ENCODE measurements at places on chromosomes 4 and X. TPM values are rescaled to one million over a fixed set of nuclear protein-coding genes. Genes with fewer than 3 reads are reported as not detected.
A peak's percentile ranks its signal among the peaks of the same experiment; 100 is the strongest.

DNA sequence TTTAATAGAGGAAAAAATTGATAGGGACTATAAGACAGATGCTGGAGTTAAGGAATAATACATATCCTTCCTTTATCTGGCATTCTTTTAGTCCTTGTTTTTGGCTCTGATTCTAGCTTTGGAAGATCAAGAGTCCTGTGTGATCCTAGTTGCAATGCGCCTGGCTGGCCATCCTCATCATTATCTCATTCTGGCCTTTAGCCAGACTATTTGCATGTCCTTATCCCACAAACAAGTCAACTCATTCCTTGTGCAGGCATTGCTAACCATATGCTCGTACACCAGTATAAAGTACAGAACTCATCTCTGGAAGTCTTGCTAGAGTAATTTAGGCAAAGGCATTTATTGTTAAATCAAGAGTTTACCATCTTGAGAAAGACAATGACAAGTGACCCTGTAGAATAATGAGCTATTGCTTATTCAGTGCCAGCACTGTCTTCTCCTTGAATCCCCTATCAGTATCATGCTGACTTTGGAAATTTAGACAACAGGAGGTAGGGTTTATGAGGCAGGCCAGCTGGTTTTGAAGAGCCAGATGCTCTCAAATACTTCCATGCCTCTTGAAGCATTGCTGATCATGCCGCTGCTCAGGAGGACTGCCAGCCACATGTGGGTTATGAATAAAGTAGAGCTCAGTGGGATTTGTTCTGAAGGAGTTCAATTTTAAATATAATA lies 1730.3 kb upstream of the TENM3 start:
- no peak for DNase-seq

DNA sequence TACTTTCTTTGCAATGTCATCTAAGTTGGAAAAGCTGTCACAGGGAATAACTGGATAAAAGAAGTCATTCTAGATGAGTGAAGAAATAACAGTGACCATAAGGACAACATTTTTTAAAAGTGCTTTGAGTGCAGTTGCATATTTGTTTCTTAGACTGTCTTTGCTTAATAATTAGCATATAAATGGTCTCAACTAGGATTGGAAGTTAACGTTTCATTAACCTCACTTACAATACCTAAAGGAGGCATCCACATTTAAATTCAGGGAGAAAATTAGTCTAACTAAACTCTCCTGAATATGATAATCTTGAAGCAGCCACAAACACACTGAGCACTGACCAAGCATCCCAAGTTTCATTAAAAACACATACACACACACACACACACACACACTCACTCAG lies 780.7 kb downstream of the PCDH18 start:
- no peak for DNase-seq

DNA sequence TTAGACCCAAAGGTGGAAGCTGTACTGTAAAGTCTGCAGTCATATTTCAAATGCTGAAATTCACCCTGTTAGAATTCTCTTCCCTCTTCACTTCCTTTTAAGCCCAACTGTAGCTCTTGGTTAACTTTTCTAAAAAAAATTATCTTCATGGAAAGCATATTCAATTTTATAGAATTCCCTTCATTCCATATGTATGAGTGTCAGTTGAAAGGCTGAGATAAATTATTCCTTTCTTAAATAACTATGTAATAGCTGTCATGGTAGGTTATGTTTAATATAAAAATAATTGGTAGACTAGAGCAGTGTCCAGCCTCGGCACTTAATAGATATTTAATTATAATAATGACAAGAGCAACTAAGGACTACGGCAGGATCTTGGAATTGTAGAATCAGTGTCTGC lies 16.8 kb upstream of the ARSH start:
- no peak for DNase-seq

DNA sequence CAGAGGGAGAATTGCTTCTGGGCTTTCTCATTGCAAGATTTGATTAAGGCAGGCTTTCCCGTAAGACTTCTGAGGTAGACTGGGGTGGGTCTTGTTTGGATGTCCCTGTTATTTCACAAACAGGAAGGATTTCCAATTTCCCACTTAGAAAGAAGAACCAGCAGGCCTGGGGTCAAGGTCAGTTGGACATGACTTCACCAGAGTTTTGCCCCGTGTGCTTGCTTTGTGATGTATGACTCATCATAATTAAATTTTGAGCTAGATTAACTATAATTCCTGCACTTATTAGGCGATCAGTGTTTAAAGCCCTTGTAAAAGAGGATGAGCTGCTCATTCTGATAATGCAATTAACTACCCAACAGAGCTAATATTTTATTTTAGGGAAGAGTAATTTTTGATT lies 32.8 kb upstream of the ARHGAP36 start:
- DNase-seq: no peak

GRCh38 chrX:149871940-149872339 lies 9.0 kb upstream of the MAGEA8 start:
- DNase-seq: peak; percentile 18

GRCh38 chr4:8321771-8322170 lies 52.2 kb downstream of the HTRA3 start:
- DNase-seq: no peak

- no peak for DNase-seq
Measured at GRCh38 chr4:97845758-97846157, 297.5 kb downstream of the STPG2 start.

DNA sequence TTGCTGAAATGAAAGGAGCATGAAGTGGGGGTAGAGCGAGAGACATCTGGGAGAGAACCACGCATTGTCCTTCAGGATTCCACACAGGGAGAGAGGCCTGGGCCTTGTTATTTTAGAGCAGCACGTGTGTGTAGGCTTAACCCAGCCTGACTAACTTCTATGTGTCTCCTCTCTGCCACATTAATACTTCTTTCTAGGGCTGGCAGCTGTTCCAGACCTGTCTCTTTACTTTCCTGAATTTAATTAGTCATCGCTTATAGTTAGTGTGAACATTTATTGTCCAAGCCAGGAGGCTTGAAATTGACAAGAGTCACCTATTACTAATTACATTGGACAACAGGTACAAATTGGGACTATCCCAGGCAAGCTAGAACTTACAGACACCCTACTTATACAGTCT lies 51.3 kb downstream of the SMAD1 start:
- DNase-seq: peak; percentile 58

GRCh38 chr4:4408576-4409335 lies 21.9 kb downstream of the NSG1 start:
- DNase-seq: peak; percentile 36

DNA sequence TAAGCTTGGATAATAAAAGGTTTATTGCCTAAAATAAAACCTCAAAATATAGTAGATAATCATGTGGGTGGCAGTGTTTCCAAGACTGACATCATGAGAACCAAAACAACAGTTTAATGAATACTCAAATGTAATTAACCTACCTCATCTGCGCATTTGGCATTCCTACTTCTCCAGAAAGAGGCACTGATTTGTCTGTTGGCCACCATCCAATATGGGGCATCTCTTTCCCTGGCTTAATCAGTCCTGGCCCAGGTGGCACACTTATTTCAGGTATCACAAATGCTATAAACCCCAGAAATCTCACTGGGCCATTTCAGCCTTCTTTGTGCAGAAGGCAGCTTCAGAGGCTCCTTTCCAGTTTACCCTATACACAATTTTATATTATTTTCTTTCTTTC lies 192.2 kb downstream of the COMMD8 start:
- DNase-seq: no peak

DCUN1D4 gene
- 71.8 TPM for total RNA-seq

HSPA4L gene
- 44.9 TPM for total RNA-seq

CT45A1 gene
- total RNA-seq: not detected

SLC25A14 gene
- 8.8 TPM for total RNA-seq

MAGEA10 gene
- total RNA-seq: not detected

NUDT11 gene
- total RNA-seq: 14.3 TPM

PNCK gene
- 1.2 TPM for total RNA-seq

RHOXF2 gene
- total RNA-seq: not detected

USP26 gene
- not detected for total RNA-seq

YIPF7 gene
- total RNA-seq: not detected

POU4F2 gene
- total RNA-seq: not detected

RBMXL3 gene
- total RNA-seq: not detected

STK32B gene
- total RNA-seq: 0.17 TPM

Measured in mammary epithelial cell (primary cell).